ENCODE measurements at places on chromosomes 13 and 19.

- DNase-seq = no peak
These were observed 103.7 kb downstream of the LACC1 start for GRCh38 chr13:43983373-43983772.

DNA sequence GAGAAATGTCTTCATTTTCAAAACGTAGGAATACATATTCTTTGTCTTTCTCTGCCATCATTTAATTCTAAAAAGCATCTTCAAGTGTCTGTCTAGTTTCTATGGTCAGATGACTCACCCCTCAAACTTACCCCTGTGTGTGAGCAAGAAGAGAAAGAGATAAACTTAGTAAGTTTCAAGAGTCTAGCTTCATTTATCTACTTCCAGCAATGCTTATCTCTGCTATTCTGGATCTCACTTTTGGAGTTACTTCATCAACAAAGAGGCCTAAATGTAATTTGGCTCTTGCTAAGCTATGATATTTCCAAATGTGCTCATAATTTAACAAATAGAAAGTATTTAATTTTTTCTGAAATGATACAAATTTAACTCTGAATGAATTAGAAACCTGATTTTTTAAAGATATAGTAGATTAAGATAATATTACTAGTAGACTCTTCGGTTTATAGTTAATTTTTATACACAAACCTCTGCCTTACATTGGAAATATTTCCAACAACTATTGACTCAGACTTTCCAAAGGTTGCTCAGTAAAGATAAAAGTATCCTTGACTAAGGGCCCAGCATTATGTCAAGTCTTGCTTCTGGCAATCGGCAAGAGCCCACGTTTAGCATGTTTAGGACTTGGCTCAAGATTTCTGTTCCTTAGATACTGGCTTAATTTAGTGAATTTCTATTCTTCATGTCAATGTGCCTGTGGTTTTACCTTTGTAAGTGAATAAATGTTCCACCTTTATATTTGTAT lies 1511.0 kb upstream of the SLC10A2 start:
- DNase-seq = no peak

GRCh38 chr19:39737351-39737750 lies 478 bp downstream of the CLC start:
- DNase-seq = no peak

DNA sequence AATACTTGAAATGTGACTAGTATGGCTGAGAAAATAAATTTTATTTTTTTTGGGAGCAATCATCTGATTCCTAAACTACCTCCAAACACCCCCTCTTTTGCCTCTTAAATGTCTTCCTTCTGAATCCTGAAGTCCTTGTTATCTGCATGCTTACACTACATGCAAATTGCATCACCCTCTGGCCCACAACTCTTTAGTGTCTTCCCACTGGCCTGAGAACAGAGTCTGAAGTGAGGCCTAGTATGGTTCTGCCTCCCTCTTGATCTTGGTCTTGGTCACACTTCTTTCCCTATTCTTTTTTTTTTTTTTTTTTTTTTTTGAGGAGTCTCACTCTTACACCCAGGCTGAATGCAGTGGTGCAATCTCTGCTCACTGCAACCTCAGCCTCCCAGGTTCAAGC lies 4.8 kb downstream of the ZNF558 start:
- DNase-seq = no peak

DNA sequence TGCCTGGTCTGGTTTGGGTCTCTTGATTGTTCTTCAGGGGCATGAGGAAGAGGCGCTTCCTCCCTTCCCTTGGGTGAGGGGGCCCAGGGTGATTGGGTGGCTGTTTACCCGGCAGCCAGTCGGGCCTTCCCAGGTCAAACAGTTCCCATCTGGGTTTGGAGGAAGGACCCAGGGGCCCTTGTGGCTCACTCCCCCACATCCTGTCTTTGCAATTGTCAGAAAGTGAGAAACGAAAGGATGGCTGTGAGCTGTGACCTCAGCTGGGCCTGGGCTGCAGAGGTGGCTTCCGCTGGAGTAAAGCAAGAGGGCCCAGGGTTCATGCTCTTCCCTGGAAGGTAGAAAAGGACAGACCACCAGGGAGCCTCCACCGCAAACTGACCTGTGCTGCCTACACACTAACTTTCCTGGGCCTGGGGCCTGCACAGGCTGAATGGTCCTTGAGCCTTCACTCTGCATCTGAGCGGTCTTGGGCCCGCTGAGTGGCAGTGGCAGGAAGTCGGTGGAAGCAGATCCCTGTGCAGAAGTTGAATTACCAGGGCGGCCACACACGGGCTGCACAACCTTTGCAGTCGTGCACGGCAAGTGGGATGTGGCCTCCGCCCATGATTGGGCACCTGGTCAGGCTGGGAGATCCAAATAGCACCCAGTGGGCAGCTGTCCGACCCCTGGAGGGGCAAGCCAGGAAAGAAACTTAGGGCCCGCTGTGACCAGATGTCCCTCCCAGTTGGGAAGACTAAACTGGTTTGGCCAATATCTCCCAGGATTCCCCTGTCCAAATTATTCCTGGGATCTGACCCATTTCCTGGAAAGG lies 5.3 kb upstream of the CD79A start:
- DNase-seq = no peak
